ENCODE measurements at places on chromosomes 1 and 21. TPM values are rescaled to one million over a fixed set of nuclear protein-coding genes. Genes with fewer than 3 reads are reported as not detected.

SIK1 gene
- total RNA-seq, result 64.4 TPM

MX2 gene
- total RNA-seq, result 6.6 TPM

CHIA gene
- total RNA-seq, result not detected

LAPTM5 gene
- total RNA-seq, result 11.9 TPM

EFHD2 gene
- 32.5 TPM for total RNA-seq

HCRTR1 gene
- total RNA-seq, result not detected

C1orf185 gene
- total RNA-seq, result not detected

RAB3B gene
- 0.69 TPM for total RNA-seq

AKR7A3 gene
- 4.3 TPM for total RNA-seq

METTL13 gene
- 6.7 TPM for total RNA-seq

Data from uterus (tissue), 4 donors.